RWPE1 (cell line): ENCODE measurements at places on chromosomes 3 and 15.

GRCh38 chr15:57792724-57793449 is 86.4 kb downstream of the POLR2M start:
- DNase-seq, result no peak

DNA sequence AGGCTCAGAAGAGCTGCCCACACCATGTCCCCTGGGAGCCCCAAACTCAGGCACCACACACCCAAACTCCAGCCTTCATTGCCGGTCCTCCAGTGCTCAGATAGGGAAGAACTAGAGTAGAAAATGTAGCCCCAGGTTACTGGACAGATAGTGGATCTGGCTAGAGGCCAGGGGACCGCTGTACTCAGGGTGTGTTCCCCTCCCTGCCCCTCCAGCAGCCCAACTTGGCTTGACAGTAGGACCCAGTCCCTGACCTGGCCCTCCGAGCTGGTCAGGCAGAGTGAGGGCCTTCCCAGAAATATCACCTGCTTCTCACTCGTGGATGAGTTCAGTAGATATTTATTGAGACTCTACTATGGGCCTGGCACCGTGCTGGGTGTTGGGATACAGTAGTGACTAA is 100.0 kb downstream of the CORO2B start:
- DNase-seq, result no peak

DNA sequence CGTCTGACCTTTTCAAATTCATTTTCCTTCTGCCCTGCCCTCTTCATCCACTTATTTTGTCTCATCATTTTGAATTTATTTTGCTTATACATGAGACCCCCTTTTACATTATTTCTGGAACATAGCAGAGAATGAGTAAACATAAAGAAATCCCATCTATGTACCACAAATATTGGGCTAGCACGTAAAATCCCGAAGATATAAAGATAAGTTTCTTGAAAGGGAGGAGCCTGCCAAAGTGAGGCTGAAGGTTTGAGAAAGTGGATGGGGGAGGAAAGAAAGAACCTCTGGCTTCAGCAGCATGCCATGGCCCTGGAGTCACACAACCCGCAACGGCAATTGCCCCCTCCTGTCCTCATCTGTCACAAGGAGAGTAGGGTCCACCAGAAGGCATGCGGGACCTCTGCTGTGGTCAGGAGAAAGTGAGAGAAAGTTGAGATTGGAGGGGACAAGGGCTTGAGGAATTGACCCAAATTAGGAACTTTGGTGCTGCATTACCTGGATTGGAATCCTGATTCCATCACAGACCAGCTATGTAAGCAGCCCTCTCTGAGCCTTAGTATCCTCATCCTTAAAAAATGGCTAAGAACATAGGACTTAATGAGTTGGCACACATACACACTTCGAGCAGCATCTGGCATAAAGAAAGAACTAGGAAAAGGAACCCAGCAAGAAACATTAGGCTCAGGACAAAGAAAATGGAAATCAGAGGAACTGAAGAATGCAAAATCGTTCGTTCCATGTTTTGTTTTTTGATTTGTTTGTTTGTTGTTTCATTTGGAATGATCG is 53.7 kb upstream of the GYG1 start:
- DNase-seq, result no peak

DNA sequence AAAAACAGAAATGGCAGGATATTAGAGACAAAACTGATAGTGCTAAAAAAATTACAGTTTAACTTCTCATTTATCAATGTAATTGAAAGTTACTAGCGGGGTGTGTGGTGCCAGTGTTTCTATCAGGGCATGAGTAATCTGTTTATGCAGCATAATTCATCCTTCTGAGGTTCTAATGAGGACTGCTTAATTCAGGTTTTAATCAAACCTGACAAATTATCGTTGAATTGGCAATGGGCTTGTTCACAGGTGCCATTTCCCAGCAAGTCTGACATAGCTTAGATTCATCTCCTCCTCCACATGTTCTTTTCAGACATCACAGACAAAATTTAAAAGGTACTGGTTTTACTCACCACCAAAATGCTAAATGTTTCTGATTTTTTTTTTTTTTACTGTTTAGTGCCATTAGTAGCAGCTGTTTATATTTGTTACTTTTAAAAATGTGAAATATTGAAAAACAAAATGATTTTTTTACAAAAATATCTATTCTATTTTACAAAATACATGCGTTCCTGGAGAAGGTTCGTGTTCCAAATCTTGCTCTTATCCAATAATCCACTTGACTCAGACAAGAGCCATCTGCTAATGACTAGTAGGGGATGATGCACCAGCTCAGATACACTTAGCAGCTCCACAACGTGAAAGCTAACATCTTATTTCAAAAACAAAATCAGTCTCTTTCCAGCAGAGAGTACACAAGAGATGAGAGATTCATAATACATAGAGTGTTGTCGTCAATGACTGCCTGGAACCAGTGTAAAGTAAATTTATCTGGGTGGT is 447.7 kb upstream of the DPPA4 start:
- DNase-seq, result no peak

GRCh38 chr3:71752831-71753700 is 589 bp upstream of the GPR27 start:
- no peak for DNase-seq

GRCh38 chr3:136543385-136543784 is 208.8 kb downstream of the STAG1 start:
- DNase-seq, result no peak

- DNase-seq, result no peak
Measured at GRCh38 chr15:51699373-51699772, 18.1 kb downstream of the SCG3 start.

DNA sequence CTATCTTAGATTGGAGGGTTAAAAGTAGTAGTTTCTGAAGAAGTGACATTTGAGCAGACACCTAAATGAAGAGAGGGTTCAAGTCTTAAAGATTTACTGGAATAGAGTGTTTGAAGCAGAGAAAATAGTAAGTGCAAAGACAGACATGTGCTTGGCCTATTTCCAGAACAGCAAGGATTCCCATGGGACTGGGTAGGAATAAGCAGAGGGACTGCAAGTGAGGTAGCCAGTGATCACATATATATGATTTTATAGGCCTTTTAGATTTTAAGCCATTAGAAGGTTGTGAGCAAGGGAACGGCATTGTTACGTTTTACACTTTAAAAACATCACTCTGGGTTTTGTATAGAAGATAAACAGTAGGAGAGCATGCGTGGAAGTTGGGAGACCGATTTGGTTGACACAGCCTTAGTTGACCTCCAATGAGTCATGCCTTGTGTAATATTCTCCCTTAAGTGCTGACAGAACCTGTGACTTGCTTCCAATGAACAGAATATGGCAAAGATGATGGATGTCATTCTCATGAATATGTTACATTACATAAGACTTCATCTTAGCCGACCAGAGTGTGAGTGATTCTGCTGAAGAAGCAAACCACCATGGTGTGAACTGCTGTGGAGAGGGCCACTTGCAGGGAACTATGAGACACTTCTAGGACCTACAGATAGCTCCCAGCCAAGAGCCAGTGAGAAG is 37.1 kb upstream of the SLC4A7 start:
- DNase-seq, result peak; percentile 63

GRCh38 chr15:90765966-90766365 is 48.8 kb downstream of the BLM start:
- DNase-seq, result no peak

- DNase-seq, result no peak
Measured at GRCh38 chr3:39379778-39380155, 3.4 kb upstream of the SLC25A38 start.

DNA sequence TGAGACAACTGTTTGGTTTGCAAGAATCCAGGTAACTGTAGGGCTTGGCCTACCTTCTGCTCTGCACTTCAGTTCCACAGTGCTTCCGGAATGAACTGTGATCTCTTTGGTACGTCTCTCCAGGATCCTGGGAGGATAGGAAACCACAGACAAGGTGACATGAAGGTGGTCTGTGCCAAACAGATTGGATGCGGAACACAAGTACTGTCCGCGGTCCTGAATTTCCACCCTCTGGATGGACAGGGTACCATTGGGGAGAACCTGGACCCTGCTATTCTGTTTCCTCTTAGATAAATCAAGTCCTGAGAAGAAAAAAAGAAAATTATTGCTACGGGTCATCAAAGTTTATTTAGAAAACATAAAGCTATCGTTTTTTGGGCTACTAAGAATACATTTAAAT is 17.3 kb downstream of the IGSF10 start:
- no peak for DNase-seq

- no peak for DNase-seq
Measured at GRCh38 chr3:140871022-140871421, 70.6 kb upstream of the SLC25A36 start.

GRCh38 chr3:49717959-49718857 is 1.3 kb downstream of the AMIGO3 start:
- DNase-seq, result no peak
